ENCODE measurements at places on chromosomes 11 and 22.

- peak; percentile 33 for DNase-seq
These were observed 5.7 kb upstream of the DGAT2 start for GRCh38 chr11:75762885-75763284.

DNA sequence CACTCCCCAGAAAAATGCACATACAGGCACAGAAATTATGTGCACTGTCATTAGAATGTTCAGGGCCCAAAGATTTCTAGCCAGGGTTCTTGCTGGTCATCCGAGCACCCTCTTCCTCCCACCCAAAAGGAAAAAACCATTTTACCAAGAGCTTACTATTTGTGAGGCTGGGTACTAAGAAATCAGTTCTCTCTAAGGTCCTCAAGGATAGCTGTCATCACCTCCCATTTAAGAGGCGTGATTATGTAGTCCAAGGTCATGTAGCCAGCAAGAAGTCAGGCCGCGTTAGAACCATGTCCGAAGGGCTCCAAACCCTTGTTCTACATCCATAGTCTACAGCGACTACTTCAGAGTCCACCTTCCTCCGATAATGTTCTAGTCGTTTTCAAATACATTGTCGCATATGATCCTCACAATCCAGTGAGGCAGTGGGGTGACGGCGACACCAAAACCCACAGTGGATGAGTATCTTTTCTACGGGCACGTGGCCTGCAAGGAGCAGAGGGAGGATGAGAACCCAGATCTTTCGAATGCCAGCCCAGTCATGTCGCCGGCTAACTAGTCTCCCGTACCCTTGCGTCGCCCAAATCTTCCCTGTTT, 634 bp downstream of the TIMM8B start:
- DNase-seq = peak; percentile 66

DNA sequence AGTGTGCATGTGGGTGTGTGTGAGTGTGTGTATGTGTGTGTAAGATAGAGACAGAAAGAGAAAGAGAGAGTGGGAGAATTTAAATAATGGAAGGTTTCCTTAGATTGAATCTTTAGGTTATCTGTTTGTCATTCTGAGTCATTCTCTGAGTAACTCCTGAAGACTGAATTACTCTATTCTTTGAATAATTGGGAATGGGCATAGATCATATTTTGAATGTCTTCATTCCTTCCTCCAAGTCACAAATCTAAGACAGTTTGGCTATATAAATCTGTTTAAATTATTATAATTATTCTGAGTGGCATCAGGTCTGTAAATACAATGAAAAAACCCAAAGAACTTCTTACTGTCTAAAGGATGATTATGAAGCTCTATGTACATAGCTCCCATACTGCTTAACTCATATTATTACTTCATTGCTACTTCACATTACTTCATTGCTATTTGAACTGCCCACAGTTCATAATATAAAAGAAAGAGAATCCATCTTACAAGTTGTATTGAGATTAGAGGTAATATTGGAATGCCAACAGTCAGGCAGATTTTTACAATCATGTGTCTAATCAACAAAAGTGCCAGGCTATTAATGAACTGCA, 346.6 kb upstream of the CCDC179 start:
- no peak for DNase-seq

DNA sequence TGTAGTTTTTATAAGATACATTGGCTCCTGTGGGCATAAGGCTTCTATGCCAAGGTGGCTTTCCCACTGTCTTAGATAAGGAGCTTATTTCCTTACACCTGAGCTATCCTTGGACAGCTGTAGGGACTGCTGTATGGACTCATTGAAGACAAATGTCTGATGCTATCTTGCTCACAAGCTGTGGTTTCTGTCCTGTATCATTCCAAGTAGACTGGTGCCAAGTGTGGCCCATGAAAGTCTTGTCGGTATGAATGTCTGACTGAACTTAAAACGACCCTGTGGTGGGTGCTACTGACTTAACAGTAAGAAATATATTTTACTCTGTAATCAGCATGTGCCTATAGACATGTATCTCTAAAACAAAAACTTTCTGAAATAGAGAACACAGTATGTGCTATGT, 45.0 kb downstream of the LARGE2 start:
- DNase-seq = no peak

DNA sequence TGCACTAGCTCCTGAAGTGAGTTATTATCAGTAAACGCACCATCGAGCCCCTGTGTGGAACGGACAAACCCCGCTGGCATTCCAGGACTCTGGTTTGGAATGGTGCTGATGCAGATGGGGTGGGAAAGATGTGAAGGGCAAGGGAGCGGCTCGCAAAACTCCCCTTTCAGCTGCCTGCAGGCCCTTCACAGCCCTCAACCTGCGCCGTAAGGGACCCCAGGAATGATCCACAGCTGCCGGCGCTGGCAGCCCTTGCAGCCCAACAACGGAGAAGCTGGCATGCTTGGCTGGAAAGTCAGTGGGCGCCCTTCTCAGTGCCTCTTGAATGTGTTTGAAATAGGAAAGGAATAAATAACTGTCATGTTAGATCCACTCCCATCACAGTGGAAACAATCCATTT, 1445.5 kb downstream of the BRD1 start:
- DNase-seq = no peak

DNA sequence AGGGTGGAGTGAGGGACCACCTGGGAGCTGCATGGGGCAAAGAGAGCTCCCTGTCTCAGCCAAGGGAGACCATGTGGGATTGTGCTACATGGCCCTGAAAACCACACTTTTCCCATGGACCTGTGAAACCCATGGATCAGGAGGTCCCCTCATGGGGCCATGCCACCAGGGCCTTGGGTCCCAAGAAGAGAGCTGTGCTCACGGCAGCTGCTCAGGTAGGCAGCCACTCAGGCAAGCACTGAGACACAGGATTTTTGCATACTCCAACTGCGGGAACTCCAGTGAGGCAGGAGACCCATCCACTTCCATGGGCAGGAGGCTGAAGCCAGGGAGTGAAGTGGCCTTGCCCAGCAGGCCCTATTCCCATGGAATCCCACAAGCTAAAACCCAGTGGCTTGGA, 190.0 kb downstream of the KCNA4 start:
- no peak for DNase-seq

DNA sequence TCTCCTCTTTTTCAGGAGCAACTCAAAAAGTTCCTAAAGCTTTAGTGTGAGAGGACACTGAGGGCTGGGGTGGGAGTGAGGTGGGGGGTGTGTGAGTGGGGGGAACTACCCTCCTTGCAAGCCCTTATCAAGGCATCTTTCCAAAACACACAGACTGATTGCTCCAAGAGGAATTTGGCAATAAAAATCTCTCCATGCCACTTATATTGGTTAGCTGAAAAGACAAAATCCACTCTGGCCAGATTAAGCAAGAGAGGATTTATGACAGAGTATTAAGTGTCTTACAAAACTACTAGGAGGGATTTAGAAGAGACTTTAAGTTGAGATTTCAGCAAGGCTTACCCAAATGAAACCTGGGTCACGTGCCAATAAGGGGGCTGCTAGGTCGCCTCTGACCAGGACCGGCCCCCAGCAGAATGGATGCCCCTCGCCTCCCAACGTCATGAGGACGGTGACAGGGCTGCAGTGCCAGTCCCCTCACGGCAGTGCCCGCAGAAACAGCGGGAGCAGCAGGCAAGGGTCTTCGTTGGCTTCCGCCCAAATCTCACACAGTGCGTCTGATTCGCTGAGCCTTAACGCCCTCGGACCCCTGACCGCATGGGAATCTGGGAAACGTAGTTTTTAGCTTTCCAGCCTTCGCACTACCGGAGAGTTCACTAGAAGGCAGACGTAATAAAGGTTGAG, 22.1 kb upstream of the CTR9 start:
- no peak for DNase-seq

GRCh38 chr22:32562916-32563315, 88.3 kb downstream of the FBXO7 start:
- DNase-seq = no peak

DNA sequence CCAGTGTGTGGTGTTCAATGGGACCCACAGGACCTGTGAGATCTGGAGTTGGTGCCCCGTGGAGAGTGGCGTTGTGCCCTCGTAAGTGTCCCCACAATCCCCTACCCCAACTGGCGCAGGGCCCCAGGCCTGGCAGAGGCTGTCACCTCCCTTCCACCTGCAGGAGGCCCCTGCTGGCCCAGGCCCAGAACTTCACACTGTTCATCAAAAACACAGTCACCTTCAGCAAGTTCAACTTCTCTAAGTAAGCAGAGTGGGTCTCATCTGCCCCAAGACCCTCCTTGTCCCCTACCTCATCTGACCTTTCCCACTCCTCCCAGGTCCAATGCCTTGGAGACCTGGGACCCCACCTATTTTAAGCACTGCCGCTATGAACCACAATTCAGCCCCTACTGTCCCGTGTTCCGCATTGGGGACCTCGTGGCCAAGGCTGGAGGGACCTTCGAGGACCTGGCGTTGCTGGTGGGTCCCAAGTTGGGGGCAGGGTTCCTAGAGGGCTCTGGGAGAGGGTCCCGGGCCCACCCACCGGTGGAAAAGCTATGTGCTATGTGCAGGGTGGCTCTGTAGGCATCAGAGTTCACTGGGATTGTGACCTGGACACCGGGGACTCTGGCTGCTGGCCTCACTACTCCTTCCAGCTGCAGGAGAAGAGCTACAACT, 8.1 kb downstream of the P2RX6 start:
- DNase-seq = no peak

DNA sequence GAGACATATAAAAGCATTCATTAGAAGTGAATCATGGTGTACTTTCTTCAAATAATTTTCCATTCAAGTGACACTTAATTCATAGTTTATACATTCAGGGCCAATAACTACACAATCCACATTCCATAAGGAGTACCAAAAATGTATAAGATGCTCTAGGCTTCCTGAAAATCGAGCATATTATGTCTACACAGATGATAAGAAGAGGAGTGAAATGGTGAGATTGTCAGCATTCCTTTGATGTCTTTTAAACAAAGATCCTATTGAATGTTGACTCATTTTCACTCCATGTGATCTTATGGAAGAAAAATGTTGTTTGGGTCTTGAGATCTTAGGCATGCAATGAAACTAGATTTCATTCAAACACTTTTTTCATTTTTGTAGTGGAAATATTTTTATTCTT, 843.2 kb downstream of the KCNA4 start:
- no peak for DNase-seq

- no peak for DNase-seq
These were observed 34.1 kb upstream of the ZBTB16 start for GRCh38 chr11:114025329-114025907.

- no peak for DNase-seq
These were observed 205.8 kb upstream of the PDGFD start for GRCh38 chr11:104369761-104370160.

- DNase-seq = peak; percentile 73
These were observed 21.2 kb upstream of the YWHAH start for GRCh38 chr22:31923136-31923535.

DNA sequence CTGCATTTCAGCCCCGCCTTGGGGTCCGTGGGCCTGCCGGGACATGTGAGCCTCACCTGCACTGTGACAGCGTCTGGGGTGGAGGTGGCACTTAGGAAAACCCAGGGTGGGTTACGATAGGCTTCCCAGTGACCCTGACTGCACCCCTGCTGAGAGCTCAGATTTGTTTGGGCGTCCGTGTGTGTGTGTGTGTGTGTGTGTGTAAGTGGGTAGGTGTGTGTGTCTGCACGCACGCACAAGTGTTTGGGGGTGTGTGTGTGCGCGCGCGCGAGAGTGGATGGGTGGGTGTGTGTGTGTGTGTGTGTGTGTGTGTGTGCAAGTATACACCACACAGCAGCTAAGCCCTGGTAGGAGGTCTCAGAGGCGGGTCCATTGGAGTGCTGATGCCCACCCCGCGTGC, 12.1 kb upstream of the ARHGAP8 start:
- DNase-seq = no peak

GRCh38 chr11:67665541-67666302, 8.7 kb downstream of the ALDH3B2 start:
- DNase-seq = no peak

DNA sequence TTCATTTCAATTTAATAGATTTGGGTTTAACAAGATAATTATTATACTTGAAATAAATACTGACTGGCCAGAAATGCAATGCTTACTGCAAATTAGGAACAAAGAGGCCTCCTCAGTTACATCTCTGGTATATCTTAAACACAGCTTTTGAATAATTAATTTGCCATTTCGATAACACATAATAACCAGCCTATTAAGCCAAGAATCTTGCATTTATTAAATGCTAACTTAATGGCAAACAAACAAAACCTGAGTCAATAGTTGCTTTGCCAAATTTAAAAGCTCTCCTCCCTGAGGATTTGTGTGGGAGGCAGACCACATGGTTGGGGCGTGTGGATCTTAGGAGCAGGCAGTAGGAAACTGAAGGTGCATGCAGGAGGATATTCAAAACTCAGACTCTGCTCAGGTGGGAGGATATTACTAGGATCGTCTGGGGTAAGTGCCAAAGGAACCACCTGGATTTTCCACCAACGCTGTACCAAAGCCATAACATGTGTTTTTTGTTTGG, 17.9 kb upstream of the FJX1 start:
- DNase-seq = no peak

DNA sequence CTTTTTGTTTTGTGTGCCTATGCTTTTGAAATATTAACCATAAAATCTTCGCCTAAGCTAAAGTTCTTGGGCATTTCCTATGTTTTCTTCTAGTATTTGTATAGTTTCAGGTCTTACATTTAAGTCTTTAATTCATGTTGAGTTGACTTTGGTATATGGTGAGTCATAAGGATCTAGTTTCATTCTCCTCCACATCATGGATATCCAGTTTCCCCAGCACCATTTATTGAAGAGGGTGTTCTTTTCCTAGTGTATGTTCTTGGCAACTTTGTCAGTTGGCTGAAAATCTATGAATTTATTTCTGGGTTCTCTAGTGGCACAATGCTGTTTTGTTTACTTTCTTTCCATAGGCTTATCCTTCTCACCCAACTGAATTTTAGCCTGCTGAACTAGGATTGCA, 49.0 kb downstream of the CTSC start:
- no peak for DNase-seq

GRCh38 chr11:123151366-123151765, 43.7 kb downstream of the CLMP start:
- DNase-seq = no peak

- DNase-seq = no peak
These were observed 16.3 kb downstream of the SUN2 start for GRCh38 chr22:38739300-38740055.

GRCh38 chr11:27440090-27440489, 32.5 kb downstream of the LGR4 start:
- DNase-seq = no peak

DNA sequence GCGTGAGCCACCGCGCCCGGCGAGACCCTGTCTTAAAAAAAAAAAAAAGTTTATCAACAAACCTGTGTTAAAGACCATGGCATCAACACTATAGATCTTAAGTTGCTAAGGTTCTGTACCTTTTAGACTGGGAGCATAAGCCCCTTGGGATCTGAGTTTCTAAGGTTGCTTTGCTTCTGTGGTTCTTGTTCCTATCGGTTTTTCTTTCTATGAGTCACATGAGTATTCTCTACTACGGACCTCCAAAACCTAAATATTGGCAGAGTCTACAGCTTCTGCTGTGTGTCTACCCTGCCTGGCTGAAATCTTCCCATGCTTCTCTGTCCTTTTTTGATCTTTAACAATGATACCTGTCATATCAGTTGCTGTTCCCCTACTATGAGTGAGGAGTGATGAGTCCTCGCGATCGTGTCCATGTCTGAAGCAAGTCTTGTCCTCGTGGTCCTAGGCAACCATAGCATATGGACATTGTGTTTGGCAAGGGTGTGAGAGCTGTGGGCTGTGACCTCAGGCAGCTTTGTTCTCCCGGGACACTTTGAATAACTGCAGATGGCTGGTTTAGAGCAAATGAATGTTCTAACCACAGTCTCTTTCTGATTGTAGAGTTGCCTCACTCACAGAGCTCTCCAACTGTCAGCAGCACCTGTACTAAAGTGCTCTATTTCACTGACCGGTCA, 9.0 kb upstream of the DLAT start:
- DNase-seq = no peak

- no peak for DNase-seq
These were observed 187.6 kb downstream of the PGR start for GRCh38 chr11:100942016-100942415.
